Activated T-helper 1 cell treated with Interleukin-2 at 50 U/mL for 16 hours (primary cell): ENCODE measurements at places on chromosomes 4 and X.

DNA sequence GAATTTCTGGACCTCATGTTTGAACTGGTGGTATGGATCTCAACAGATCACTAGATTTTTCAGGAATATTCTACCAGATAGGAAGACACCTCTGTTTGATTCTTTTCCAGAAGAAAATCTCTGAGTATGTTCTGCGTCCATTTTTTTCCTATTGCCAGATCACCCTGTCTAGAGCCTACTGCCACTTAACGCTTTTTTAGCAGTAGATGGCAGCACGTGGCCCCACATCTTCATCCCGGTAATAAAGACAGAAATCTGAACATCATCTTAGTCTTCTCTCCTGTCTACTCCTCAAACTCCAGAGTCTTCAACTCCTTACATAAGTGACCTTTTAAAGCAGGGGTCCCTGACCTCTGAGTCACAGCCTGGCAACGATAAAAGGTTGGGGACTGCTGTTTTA lies 184.7 kb downstream of the TMA16 start:
- no peak for DNase-seq

- DNase-seq: no peak
These were observed 66.7 kb upstream of the DHX15 start for GRCh38 chr4:24650849-24651640.

DNA sequence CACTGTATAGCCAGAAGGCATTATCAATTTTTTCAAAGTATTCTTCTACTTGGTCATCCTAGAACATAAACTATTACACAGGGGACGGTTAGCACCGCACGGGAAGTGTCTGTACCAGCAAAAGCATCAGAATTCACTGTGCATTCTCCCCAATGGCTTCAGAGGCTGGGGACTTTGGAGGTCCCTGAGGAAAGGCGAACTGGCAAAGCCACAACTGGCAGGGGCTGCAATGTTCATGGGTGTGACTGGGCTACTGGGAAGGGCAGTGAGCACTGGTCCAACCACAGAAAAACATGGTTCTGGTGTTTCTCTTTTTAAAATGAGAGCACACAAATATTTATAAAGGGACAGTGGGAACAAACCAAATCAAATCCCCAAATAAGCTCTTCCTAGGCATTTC lies 83.5 kb downstream of the C4orf51 start:
- DNase-seq: no peak

GRCh38 chr4:123562994-123563750 lies 166.6 kb downstream of the SPRY1 start:
- DNase-seq: no peak

- DNase-seq: no peak
These were observed 108.1 kb upstream of the STOX2 start for GRCh38 chr4:183797011-183797444.

DNA sequence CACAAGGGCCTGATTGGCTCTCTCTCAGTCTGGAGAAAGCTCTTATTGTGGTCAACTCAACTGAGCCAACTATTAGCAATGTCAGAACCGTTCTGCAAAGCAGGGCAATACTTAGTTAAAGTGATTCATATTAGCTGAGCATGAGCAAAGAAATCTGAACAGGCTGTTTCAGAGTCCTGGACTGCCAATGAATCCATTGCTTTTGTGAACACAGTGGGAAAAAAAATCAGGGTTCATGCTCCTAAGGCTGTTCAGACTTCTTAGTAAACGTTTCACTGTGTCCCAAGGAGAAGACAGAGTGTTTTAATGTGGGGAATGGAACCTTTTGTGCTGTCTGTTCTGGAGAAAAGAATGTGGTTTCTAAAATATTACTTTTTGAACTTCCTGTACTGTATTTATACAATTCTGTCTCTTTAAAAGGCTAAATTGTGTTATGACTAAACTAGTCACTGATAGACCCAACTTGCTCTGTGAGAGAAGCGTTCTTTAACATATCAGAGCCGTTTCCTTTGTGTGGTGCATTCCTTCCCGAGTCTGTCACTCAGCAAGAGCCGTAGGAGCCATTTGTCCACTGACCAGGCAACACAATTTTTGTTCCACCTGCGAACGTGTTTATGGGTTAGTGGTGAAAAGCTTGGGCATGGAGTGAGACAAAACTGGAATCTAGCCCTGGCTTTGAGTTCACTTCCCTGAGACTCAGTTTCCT lies 366.1 kb downstream of the FBXO8 start:
- DNase-seq: no peak

- DNase-seq: no peak
These were observed 40.5 kb upstream of the RASGEF1B start for GRCh38 chr4:81512001-81512756.

DNA sequence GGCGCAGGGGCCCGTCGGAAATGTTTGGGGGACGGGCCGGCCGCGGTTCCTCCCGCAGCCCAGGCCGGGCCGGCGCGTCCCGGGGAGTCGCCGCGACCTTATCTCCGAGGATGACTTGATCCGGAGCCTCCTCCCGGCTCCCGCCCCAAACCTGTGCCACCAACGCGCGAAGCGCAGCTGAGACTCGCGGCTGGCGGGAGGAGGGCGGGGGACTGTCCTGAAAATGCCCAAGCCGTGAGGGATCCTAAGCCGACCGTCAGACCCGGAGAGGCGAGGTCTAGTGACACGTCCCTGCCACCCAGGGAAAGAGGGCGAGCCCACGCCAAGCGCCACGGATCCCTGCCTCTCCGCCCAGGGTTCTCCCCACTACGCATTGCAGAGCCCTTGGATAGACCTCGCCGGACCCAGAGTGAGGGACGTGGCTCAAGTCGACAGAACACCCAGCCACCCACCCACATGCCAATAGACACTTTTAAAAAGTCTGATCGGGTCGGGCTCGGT lies 26.9 kb downstream of the UTP14A start:
- DNase-seq: no peak

DNA sequence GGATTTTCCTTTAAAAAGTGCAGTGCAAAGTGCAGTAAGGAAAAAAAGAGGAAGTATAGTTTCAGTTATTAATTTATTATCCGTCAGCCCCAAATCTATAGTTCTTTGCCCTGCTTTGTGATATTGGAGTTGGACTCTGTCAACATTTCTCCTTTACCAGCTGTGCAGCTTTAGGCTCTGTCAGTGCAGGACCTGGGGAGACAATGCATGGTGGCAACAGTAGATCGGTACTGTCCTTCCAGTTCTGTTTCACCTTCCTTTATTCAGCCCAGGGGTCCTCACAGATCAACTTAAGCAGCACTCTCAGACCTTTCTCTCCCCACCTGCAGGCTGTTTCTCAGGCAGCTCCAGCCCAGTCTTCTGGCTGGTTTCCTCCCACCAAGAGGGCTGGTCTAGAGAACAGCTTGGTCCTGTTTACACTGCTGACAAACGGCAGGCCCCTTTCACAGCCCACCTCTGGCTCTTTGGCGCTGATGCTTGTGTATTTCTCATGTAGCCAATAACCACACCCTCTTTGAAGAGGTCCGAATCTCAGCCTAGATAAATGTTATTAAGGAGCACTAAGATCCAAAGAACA lies 71.6 kb downstream of the MCUB start:
- no peak for DNase-seq

GRCh38 chr4:168440442-168441264 lies 39.6 kb downstream of the DDX60L start:
- DNase-seq: no peak

DNA sequence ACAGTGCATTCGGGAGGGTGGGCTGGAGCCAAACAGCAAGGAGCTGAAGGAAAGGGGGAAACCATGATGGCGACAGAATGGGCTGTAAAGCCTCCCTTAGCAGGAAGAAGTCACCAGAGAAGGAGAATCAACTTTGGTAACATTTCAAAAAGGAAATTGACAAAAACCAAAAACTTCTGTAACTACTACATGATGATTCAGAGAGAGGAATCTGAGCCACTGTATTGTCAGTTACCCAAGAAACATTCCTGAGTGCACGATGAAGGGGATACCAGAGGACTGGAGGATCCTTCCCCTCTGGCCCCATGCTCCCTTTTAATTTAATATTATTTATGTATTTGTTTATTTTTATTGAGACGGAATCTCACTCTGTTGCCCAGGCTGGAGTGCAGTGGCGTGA lies 26.3 kb downstream of the PDHA1 start:
- DNase-seq: no peak

- no peak for DNase-seq
These were observed 165.6 kb downstream of the CHIC1 start for GRCh38 chrX:73728602-73729001.
